ENCODE measurements at places on chromosomes 6 and 20.

GRCh38 chr6:56048601-56049000 lies 173.2 kb upstream of the BMP5 start:
- no peak for DNase-seq

GRCh38 chr6:57313711-57314471 lies 3.5 kb upstream of the PRIM2 start:
- no peak for DNase-seq

- DNase-seq = peak; percentile 37
Observed at GRCh38 chr6:7050872-7051779, 56.6 kb upstream of the RREB1 start.

GRCh38 chr20:1505361-1505760 lies 14.1 kb upstream of the SIRPB2 start:
- no peak for DNase-seq

DNA sequence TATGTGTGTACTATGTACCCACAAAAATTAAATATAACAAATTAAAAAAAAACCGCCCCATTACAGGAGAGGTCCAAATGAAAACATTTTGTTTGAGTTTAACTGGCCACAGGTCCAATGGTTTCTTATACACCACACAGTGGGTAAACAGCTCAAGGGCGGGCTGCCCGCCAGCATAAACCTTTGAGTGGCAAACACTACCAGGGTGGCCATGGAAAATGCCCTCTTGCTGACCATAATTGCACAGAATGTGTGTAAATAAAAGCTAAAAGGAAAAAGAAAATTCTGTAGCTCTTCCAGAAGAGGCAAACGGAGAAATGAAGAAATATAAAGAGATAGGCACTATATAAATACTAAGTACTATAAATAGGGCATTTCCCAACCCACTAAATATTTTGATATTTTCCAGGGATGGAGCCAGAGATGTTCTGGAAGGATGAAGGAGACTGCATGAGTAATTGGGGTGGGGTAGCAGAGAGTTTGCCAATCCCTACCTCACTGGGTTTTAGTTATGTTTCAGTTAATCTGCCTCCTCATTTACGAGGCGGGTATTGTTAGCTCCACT lies 1.1 kb upstream of the CDC5L start:
- no peak for DNase-seq

DNA sequence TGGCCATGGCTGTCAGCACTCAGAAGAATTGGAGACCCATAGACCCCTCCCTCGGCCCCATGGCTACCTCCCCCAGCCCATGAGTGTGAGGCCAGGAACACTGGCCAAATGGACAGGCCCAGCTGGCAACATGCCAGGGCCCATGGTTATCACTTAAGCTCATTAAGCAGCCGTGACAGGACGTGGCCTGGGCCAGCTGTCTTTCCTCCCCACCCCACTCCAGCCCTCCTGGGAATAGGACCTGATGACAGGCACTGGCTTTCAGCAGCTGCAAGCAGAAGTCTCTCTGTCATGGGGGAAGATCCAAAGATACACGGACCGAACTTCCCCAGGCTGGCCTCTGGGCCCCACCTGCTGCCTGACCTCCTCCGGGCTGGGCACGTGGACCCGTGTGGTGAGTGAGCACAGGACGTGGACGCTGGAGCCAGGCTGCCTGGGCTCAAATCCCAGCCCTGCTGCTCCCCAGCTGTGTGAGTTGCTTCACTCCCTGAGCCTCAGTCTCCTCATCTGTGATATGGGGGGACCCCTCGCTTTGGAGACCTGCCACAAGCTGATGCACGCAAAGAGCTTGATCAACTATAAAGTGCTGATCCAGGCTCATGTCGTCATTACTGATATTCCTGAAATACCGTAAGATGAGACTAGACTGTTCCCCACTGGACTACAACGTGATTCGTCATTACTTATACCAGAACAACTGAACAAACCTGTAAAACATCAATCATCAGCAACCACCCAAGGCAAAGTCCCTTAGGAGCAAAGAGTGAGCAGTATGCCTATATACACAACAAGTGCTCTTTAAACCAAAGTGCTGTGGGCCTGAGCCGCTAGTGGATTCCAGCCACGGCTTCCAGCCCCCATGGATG lies 22.0 kb upstream of the VSTM2L start:
- no peak for DNase-seq

DNA sequence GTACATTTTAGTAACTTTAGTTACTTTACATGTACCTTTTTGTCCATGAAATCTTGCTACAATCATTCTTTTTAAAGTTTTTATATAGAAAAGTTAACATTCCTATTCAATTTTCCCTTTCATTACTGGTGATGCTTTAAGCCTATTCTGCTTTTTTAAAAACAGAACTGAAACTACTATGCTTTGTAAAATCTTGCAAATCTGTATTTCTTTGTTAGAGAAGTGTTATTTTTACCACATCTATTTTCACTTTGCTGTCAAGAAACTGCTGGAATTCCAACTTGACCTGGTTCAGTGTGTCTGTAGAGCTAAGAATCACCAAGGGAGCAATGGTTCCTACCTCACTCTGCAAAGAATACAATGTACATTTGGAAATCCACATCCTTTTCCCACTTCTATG lies 21.8 kb upstream of the SAMD5 start:
- DNase-seq = no peak

All from activated CD4-positive, alpha-beta T cell treated with anti-CD3 and anti-CD28 coated beads, Interleukin-2, amount 50 U/mL, for 48 hours (primary cell).